ENCODE measurements at places on chromosomes 7 and 10.

- DNase-seq, result no peak
These were observed 232.8 kb upstream of the NPSR1 start for GRCh38 chr7:34425194-34425593.

DNA sequence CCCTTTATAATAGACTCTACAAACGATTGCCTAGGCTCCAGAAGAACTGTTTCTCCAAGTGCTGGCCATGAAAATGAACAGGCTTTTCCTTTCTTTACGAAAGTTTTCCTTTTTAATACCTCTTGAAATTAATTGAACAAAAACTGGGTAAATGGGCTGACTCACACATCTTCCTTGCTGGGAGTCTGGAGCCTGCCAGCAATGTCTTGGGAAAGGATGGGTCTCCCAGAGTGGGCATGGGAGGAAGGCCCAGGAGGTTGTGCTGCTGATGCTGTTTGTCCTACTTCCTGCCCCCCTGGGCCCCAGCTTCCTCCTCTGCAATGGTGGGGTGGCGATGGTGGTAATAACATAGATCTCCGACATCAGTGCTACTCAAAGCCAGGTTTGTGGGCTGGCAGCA, 174.1 kb downstream of the RPS24 start:
- no peak for DNase-seq

- no peak for DNase-seq
These were observed 145.9 kb downstream of the PHTF2 start for GRCh38 chr7:77944183-77945182.

- no peak for DNase-seq
These were observed 174.4 kb upstream of the SHH start for GRCh38 chr7:155986497-155987160.

GRCh38 chr7:158186864-158187693, 400.5 kb downstream of the PTPRN2 start:
- peak; percentile 52 for DNase-seq

GRCh38 chr10:115879372-115880089, 393.5 kb downstream of the GFRA1 start:
- no peak for DNase-seq

DNA sequence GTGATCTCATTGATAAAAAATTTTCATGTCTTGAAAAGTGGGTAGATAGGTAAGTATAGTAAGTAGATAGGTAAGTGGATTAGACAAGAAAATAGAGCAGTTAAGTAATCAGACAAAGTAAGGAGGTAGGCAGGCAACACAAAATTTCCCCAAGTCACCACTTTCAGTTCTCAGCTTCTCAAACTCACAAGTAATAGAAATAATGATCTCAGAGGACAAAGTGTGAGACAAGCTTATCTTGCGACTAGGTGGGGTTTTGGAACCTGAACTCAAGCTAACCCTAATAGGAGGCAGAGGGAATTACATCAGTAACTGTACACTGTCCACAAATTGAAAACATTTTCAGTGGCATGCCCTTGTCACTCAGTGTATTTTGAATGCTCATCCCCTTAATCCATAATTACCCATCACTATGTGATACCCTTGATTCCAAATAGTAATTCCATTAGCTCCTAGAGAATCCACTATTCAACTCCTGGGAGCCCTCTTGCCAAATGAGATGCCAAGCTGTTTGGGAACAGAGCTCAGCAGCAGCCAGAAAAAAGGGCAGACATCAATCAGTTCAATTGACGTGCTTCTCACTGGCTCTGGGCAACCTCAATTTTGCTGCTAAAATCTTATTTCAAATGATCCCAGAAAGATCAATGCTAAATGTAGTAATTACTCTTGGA, 703.2 kb downstream of the XPNPEP1 start:
- no peak for DNase-seq

- no peak for DNase-seq
These were observed 1.8 kb downstream of the CHRM2 start for GRCh38 chr7:136869991-136870865.

GRCh38 chr10:60237977-60238758, 151.5 kb downstream of the ANK3 start:
- DNase-seq, result no peak

- DNase-seq, result no peak
These were observed 47.5 kb upstream of the FGFR2 start for GRCh38 chr10:121645696-121646095.

DNA sequence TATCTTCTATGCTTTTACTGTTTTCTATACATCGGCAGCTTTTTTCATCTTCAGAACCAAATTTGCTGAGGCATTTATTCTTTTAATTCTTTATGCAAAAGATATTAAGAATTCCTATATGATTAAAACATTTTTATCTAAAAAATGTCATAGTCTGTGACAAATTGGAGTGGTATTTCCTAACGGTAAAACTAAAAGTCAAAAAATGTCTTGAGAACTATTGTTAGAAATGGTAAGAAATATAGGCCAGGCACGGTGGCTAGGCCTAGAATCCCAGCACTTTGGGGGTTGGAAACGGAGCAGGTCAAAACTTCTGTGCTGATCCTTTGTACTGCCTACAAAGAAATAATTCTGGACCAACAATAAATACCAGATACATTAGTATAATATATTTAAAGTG, 57.7 kb upstream of the PRR15 start:
- no peak for DNase-seq

DNA sequence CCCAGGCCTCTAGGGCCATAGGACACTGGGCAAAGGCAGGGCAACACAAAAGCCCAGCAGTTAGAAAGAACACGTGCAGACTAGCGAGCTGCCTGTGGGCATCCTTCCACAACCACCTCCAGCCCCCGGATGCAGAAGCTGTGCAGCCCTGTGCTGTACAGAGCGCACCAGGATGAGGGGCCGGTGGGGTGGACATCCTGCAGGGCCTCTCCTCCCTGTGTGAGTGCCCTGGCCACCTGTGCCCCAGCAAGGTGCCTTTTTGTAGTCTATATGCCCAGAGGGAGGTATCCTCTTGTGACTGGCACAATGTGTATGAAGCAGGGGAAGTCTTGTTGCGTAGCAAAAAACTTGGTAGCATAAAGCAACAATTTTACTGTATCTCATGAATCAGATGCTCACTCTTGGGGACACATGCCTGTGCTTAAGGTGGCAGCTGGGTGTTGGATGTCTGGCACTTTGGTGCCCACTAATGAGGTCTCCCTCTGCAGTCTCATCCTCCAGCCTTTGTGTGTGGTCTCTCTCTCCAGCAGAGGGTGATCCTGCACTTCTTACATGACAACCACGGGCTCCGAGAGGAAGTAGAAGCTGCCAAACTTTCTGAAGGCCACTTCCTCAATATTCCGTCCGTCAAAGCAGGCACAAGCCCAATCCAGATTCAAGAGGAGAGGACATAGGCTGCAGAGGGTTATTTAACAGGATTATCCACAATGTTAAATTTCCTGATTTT, 8.7 kb downstream of the NCAPG2 start:
- no peak for DNase-seq

- no peak for DNase-seq
These were observed 53.0 kb upstream of the CABCOCO1 start for GRCh38 chr10:61609701-61610100.

DNA sequence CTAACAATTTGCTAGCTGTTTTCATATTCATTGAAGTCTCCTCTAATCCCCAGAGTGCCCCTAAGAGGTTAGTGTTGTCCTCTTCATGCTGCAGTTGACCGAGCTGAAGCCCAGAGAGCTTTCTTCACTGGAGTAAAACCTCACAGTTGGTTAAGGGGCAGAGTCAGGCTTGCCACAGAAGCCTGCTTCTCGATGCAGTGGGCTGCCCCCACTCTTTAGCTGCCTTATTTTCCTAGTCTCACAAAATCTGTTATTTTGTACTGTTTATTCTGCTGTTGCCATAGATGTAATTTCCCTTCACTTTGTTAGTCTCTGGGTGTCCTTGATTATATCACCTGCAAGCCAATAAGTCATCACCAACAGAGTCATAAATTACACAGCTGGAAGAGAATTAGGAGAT, 56.3 kb upstream of the ZPBP start:
- no peak for DNase-seq

GRCh38 chr10:8927705-8928104, 873.2 kb downstream of the GATA3 start:
- DNase-seq, result no peak

- no peak for DNase-seq
These were observed at the start of gene TBXAS1 for GRCh38 chr7:139829025-139829774. TBXAS1 (plus strand) TSS chr7:139829264; CDS start chr7:139829391, 127 bp downstream.

DNA sequence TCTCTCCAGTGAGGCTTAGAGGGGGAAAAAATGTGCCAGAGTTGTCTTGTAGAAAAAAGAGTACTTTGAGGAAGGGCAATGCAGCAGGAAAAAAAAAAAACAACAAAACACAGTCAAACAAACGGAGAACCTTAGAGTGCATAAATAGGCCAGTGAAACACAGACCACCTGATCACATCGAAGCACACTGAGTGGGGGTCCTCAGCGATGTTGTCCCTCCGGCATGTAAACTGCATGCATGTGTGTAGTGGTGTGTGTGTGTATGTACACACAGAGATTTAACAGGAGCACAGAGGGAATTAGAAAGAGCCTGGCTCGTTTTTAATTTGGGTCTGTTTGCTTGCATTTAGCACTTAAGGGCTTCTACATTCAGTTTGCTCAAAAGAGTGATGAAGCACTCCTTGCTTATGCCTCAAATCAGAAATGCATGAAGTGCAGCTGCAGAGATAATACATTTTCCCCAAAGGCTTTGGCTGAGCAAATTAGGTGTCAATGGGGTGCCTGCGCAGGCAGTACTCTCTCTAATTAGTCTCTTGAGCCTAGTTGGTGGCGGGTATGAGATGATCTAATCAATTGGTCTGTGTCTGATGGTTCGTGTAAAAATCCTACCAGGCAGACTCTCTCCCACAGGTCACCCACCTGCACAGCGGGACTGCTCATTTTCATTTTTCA, 62.7 kb upstream of the FZD1 start:
- DNase-seq, result no peak

DNA sequence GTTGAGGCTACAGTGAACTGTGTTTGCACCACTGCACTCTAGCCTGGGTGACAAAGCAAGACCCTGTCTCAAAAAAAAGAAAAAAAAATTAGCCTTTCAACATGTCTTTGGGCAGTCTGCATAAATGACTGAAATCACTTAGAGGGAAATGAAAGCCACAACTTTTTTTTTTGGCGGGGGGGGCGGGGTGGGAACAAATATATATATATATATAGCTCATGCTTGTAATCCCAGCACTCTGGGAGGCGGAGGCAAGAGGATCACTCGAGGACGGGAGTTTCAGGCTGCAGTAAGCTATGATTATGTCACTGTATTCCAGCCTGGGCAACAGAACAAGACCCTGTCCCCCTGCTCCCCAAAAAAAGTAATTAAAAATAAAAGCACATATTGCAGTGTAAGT, 23.4 kb upstream of the MICU1 start:
- DNase-seq, result no peak

- DNase-seq, result no peak
These were observed 116.6 kb upstream of the GALNT17 start for GRCh38 chr7:71015252-71015900.

DNA sequence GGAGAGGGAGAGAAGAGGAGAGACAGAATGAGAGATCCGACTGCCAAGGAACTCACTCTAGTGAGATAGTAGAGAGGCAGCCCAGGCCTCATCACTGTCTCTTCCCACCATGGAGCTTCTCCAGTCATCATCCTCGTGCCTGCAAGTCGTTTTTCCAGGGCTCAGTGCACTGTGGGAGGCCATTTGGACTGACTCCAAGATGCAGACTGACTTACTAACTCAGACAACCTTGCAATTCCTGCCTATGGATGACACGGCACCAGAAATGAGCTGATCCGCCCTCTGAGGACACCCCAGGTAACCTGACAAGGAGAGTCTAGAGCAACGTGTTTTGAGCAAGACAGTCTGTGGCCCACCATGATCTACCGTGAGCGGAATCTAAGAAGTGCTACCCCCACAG, 154.9 kb downstream of the GLI3 start:
- DNase-seq, result no peak

GRCh38 chr10:103053659-103054581, 135.8 kb downstream of the CNNM2 start:
- no peak for DNase-seq

- DNase-seq, result peak; percentile 94
These were observed 110.1 kb downstream of the CDK14 start for GRCh38 chr7:90706072-90706716.

DNA sequence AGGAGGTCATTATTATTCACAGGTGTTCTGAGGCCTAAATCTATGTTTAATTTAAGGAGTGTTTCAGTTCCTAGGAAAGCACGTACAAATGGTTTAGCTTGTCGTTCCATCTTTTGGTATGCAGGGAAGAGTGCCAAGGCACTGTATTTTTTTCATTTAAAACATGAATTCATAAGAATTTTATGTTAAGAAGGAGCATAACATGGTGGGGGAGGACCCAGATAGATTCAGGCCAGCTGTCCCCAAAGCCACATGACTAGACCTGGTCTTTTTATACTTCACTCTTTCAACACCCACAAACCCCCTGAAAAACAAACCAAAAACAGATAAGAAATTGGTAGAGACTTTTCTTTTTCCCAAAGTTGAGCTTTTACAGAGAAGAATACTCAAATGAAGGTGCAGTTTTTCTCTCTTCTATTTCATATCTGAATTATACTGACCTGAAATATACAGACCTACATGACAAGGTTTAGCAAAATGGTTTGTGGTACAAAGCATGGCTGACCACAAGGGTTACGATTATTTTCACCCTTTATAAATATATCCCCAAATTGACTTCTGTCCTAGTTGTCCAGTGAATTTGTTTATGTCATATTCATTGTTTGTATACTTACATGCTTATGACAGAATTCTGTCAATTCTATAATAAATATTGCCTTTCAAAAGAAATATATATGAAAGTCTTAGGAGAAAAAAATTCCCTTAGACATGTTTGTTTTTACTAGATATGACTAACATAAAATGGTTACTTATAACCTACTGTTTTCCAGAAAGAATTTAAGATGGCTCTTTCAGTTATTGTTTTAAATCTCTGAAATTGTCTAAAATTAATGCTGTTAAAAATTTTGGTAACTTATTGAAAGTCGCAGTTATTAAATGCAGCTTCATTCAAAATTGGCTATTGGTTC, 71.3 kb downstream of the AP3M1 start:
- no peak for DNase-seq

- no peak for DNase-seq
These were observed 26.8 kb upstream of the ZNF467 start for GRCh38 chr7:149800169-149800555.

- no peak for DNase-seq
These were observed 126.9 kb upstream of the EFCAB10 start for GRCh38 chr7:105707967-105708762.

DNA sequence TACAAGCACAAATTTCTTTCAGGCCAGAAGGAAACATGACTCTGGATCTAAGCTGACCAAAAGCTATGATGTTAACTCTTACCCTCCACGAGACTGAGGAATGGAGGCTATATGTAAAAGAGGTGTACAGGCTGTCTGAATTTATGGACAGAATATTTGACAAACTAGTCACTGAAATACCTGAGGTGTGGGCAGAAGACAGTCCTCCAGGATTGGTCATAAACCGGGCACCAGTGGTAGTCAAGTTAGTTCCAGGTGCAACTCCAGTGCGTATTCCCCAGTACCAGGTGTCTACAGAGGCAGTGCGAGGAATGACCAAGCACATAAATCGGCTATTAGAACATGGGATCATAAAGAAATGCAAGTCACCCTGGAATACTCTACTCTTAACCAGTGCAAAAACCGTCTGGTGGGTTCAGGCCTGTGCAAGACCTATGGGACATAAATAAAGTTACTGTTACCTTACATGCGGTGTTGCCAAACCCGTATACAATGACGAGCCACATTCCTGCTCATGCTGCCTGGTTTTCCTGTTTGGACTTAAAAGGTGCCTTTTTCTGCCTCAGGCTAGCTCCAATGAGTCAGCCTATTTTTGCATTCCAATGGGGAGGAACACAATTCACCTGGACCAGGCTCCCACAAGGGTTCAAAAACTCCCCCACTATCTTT, 6.7 kb upstream of the CYREN start:
- no peak for DNase-seq

- peak; percentile 33 for DNase-seq
These were observed 682.5 kb downstream of the LRMDA start for GRCh38 chr10:76113952-76114351.
